ENCODE measurements at places on chromosomes 3 and 15.

GRCh38 chr3:13019243-13020095 is 53.8 kb downstream of the IQSEC1 start:
- DNase-seq = peak; percentile 63

DNA sequence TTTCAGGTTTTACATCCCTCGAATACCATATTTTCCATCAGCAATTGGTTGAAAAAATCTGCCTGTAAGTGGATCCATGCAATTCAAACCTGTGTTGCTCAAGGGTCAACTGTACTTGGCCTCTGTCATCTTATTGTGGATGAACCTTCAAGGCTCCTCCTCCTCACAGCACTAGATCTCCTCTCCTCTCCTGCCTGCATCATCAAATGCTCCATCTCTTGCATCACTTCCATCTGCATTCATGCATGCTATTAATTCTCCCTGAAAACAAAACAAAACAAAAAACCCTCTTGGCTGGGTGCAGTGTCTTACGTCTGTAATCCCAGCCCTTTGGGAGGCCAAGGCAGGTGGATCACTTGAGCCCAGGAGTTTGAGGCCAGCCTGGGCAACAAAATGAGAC is 10.1 kb downstream of the BCL2L10 start:
- DNase-seq = peak; percentile 86

GRCh38 chr3:156674911-156675829 is 780 bp downstream of the TIPARP start:
- no peak for DNase-seq

DNA sequence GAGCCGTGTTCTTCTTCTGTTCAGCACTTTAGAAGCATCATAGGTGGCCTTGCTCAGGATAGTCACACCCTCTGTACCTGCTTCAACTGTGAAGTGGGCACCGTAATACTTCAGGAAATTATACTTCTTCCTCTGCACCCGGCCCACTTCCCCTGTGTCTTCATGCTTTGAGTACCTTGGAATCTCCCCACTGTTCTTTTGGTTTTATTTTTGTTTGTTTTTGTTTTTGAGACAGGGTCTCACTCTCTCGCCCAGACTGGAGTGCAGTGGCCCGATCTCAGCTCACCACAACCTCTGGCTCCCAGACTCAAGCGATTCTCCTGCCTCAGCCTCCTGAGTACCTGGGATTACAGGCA is 1.7 kb downstream of the P2RY14 start:
- no peak for DNase-seq

- DNase-seq = no peak
Measured at GRCh38 chr3:183098536-183099025, 715 bp downstream of the MCCC1 start.

DNA sequence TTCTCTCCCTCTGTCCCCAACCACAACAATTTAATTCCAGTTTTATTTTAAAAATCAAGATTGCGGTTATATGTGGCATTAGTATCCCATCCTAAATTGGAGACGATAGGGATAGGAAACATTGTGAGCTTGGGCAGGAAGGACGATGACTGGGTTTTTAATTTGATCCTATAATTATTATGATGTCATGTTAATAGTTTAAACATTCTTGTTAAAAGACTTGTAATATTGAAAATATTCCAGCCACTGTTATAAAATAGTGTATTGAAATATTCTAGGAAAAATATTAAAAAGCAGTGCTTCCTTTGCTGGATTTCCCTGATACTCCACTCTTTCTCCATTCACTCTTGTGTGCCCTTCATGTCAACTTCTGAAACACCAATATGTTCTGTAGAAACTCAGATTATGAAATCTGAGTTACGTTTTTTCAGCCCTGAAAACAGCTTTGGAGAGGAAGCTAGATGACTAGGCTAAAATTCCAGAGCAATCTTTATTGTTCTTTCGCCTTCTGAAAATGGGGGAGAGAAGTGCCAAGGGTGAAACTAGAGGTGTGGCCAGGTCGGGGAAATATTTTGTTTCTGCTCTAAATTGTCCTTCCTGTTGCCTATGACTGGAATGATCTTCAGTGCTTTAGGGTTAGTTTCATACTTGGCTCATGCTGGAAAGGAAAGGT is 46.1 kb upstream of the MAP3K13 start:
- DNase-seq = no peak

DNA sequence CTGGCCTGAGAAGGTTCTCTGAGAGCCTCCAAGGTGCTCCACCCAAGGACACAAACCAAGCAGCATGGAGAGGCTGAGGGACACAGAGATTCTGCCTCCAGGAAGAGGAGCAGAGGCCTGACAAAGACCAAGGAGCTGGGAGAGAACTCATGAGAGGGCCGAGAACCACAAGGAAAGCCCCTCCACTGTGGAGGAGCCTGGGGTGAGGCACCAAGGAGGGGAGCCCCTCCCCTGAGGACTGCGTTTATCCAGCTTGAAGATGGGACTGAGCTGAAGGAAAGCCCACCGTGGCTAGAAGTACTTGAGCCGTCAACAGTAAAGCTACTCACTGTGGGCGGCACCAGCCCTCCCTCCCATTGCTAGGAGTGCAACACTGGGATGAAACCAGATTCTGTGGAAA is 63.1 kb upstream of the MEF2A start:
- DNase-seq = no peak

DNA sequence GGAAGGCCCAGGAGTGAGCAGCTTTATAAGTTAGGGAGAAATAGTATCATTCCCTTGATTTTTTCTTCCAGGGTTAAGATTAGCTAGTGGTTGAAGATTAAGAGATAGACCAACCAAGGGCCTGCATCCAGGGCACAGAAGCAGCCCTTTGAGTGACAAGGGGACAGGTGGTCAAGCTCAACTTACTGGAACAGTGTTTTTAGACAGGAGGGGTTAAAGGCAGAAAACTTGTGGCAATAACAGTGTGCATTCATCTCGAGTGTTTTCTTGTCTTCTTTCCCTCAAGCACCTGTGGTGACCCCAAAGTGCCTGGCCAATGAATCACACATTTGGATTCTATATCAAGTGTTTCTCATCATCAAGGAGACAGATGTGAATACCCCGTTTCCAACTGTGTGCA is 267.5 kb downstream of the PDCD6IP start:
- DNase-seq = no peak

- DNase-seq = no peak
Measured at GRCh38 chr3:129240436-129240835, 9.0 kb upstream of the COPG1 start.

- peak; percentile 30 for DNase-seq
Measured at GRCh38 chr3:187227658-187228258, 30.5 kb downstream of the RTP1 start.

DNA sequence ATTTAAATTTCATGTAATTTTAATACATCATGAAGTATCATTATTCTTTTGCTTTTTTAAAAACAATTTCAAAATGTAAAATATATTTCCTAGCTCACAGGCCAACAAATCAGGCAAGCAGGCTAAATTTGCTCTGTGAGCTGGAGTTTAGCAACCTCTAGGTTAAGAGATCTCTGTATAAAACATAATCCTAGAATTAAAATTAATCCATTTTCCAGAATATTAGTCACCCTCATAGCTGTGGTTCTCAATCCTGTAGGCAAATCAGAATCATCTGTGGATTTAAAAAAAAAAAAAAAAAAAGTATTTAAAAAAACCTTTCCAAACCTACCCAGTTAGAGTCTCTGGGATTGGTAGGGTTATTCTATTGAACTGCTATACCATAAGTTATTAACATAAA is 209.7 kb downstream of the MINAR1 start:
- no peak for DNase-seq

GRCh38 chr15:74252291-74252690 is 16.2 kb downstream of the CCDC33 start:
- DNase-seq = no peak

DNA sequence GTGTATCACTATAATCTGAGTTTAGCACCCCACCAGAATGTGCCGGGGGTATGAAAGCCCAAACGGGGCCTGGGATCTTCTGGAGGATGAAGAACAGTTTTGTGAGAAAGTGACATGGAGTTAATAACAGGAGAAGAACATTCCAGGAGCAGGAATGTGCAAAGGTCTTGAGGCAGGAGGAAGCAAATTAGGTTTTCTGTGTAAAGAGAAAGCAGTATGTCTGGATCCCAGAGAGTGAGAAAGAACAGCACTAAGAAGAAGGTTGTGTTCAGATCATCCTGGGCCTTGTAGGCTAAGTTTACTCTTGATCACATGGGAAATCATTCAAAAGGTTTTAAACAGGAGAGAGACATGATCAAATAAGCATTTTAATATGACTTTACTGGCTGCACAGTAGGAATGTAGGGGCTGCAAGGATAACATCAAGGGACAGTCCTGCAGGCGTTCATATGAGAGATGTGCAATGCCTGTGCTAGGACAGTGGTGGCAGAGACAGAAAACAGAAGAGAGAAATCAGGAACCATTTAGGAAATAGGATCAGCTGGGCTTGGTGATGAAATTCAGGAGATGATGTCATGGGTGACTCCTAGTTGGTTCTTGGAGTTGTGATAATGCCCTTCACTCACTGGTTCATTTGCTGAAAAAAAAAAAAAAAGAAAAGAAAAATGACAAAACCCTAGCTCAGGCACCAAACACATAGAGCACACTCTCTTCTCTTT is 113.5 kb downstream of the TNIK start:
- DNase-seq = no peak

GRCh38 chr3:127613406-127613805 is 15.2 kb downstream of the MCM2 start:
- no peak for DNase-seq

GRCh38 chr15:79179108-79179561 is 88.6 kb upstream of the RASGRF1 start:
- no peak for DNase-seq

GRCh38 chr15:48722764-48723661 is 77.5 kb upstream of the FBN1 start:
- DNase-seq = peak; percentile 35

DNA sequence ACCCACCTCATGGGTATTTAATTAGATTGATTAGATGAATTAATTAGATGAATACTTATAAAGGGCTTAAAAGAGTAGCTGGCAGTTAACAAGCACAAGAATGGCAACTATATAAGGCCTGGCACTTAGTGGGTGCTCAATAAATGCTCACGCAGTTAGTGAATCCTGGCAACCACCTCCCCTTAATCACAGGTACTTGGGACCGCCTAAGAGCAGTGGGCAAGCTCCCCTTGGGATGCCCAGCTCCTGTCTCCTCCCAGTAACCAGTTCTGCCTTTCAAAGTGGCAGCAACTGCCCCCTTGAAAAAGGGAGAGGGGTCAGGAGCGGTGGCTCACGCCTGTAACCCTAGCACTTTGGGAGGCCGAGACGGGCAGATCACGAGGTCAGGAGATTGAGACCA is 4.6 kb downstream of the LYZL4 start:
- no peak for DNase-seq

GRCh38 chr3:32958509-32958908 is 7.1 kb downstream of the CCR4 start:
- DNase-seq = no peak

GRCh38 chr15:31379042-31379441 is 52.4 kb downstream of the KLF13 start:
- DNase-seq = no peak

DNA sequence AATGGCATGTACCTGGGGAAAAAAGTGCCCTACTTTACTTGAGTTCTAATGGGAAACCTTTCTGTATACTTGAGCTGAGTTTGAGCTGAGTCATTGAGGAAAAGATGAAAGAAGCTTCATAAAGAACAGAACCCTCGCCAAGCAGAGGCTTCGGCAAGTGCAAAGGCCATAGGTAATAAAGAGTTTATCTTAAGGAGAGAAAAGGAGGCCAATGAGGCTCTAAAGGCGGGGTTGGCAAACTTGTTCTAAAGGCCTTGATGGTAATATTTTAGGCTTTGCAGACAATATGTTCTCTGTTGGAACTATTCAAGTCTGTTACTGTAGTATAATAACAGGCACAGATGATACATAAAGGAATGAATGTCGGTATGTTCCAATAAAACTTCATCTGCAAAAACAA is 17.6 kb upstream of the TRAT1 start:
- DNase-seq = no peak

GRCh38 chr3:143309705-143310104 is 190.1 kb downstream of the CHST2 start:
- DNase-seq = no peak

- no peak for DNase-seq
Measured at GRCh38 chr3:61111825-61112224, 139.4 kb downstream of the FHIT start.

GRCh38 chr3:182327196-182327681 is 466.1 kb upstream of the ATP11B start:
- no peak for DNase-seq

GRCh38 chr3:60294181-60294580 is 957.1 kb downstream of the FHIT start:
- peak; percentile 95 for DNase-seq

DNA sequence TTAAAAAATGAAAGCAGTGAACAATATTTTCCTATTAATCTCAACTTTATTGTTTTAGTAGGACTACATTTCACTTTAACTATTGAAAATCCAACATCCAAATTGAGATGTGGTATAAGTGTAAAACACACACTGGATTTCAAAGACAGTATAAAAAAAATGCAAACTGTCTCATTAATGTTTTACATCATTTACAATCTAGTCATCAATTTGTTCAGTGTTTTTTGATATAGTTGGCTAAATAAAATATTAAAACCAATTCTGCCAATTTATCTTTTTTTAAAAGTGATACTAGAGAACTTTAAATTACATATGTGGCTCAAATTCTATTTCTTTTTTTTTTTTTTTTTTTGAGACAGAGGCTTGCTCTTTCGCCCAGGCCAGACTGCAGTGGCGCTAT is 95.1 kb downstream of the NPTN start:
- no peak for DNase-seq

DNA sequence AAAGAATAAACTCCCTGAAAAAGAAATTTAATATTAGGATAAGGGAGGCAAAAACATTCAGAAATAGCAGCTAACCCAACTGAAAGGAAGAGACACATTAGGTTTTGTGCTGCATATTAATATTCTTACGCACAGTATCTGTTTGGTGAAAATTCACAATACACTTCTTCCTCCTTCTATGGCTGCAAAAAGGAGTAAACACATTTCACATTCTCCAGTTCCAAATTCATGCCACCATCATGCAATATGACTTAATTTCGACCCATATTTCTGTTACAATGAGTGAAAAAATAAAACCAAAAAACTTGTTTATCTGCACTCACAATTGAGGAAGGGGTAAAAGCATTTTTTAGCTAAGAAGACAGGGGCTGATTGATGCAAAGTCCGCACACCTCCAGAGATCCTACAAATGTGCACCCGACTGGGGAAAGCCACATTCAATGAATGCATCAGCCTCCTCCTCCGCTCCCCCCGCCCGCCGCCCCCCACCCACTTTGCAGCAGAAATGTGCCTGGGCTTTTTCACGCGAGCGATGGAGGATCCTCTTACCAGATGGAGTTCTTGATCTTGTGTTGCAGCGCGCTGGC is 1.0 kb downstream of the RFX7 start:
- DNase-seq = no peak

DNA sequence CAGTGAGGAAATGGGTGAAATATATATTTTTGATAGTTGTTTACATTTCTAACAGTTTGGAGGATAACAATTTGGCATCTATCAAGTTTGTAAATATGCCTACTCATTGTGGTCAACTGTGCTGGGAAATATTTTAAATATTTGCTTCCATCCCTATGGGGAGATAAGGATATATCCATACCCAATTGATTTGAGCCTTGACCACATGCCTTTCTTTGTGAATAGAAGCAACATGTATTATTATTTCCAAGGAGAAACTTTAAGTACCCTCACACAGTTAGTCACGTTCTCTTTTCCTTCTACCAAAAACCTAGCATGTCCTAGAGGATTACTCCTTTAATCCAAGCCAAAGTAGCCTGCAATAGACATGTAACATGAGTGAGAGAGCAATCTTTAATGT is 245.4 kb upstream of the CBLB start:
- DNase-seq = no peak

GRCh38 chr3:172106989-172107388 is 67.6 kb downstream of the FNDC3B start:
- DNase-seq = no peak

- no peak for DNase-seq
Measured at GRCh38 chr15:80507131-80507530, 102.9 kb downstream of the ARNT2 start.
